Stimulated activated CD4-positive, alpha-beta T cell treated with anti-CD3 and anti-CD28 coated beads, Interleukin-1b, Interleukin-23, amount 100 ng/mL, for 1 hour (primary cell): ENCODE measurements at places on chromosomes 12 and 14.

DNA sequence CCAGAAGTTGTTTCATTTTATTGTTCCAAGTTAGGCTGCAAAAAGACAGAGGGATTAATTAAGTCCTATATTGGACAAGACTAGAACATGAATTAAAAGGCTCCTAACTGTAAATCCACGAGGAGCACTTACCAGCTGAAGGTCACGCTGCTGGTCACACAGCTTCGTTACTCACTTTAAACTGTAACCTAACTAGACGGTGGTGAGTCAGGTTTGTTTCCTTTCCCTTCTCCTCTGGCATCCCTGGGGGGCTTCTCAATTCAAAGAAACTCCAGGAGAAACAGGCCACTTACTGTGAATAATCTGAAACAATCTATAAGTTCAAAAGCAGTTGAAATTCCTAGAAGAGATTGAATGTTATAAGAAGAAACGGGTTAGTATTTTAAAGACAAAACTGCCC lies 331.4 kb downstream of the BCAT1 start:
- DNase-seq = no peak

DNA sequence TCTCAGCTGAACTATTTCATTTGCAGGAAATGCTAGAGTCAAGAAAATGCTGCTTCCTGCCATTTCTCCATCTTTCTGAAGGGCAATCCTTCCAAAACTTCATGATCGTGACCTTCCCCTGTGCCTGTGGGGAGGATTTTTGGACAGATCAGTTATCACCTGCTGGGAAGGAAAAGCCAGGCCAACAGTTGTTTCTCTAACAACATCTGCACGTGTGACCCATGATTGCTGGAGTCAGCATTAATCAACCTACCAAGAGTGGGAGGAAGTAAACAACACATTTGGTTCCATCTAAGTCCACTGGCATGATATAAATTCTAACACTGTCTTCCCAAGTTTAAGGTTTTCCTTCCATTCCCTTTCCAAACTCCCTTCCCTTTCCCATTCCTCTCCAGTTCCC lies 172.7 kb downstream of the APAF1 start:
- DNase-seq = no peak

GRCh38 chr14:99566009-99566389 lies 38.0 kb downstream of the CCDC85C start:
- DNase-seq = no peak

GRCh38 chr12:66851134-66851533 lies 172.3 kb upstream of the GRIP1 start:
- DNase-seq = no peak

DNA sequence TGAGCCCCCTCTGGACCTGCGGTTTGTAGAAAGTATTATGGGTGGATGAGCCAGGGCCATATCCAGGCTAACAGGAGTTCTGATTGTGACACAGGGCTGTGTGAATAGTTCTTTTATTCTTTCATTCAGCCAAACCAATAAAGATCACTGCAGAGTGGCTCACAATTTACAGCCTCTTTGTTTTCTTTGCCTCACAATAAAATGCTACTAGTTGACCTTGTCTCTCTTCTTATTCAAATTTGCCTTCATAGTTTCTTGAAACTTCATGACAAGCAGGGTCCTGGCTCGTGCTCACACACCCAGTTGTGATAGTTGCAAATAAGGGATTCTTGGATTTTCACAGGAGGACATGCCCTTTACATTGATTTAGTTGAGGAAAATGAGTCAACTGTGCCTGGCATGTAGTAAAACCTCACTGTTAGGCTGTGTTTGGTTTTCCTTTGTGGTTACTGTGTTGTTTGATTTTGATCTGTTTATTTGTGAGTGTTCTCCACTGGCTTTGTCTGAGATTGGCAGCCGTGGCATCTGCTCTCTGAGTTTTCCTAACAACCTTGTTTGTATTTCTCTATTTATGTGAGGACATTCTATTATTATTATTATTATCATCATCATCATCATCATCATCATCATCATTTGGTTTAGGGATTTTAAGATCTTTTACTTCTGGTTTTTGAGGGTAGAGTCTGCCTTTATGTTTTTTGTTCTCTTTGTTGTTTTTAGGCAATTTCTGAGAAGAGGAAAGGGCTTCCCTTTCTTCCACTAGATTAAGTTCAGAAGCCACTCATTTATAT lies 2.7 kb upstream of the KRT6B start:
- DNase-seq = no peak

DNA sequence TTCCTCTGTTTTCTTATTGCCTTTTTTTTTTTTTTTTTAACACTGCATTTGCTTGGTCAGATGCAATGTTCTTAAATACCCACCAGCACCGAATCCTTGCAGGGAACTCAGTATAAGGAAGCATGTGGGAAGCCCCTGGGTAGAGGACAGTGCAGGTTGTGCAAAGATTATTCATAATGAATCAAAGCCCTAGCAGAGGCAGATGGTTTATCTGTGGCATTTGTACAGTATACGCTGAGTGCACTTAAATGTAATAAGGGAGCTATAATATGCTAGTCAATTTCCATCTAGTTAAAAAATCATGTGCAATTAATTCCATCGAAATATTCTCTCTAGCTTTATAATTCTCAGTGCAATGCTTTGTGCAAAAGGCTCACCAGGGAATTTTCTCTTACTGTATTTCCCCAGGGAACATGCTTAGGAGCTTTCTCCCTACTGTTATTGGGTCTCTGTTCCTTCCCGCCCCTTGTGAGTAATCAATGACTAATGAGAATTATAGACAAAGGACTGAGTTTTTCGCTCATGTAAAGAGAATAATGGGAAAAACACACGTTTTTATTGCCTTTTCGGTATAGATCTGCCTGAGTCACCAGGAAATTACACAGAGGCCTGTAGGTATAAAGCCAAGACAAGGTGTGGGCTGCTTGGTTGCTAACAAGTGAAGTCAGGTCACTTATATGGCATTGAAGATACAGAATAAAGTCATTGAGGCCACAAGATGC lies 1214.3 kb upstream of the TMEM132C start:
- no peak for DNase-seq

DNA sequence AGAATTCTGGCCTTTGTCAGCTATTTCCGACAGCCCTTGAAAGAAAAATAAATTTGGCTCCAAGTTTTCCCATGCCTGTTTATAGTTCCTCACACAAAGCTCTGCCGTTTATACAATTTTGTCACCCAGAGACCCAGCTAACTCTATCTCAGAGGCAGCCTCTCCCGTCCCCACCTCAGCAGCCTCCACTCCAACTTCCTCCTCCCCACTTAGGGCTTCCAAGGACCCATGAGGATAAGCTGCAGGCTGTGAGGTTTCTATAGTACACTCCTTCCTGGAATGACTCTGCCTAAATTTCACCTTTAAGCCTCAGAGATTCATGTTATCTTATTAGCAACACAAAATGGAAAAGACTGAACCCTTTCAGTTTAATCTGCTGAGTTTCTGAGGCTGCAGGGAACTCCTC lies 71.8 kb downstream of the TTC9 start:
- no peak for DNase-seq

DNA sequence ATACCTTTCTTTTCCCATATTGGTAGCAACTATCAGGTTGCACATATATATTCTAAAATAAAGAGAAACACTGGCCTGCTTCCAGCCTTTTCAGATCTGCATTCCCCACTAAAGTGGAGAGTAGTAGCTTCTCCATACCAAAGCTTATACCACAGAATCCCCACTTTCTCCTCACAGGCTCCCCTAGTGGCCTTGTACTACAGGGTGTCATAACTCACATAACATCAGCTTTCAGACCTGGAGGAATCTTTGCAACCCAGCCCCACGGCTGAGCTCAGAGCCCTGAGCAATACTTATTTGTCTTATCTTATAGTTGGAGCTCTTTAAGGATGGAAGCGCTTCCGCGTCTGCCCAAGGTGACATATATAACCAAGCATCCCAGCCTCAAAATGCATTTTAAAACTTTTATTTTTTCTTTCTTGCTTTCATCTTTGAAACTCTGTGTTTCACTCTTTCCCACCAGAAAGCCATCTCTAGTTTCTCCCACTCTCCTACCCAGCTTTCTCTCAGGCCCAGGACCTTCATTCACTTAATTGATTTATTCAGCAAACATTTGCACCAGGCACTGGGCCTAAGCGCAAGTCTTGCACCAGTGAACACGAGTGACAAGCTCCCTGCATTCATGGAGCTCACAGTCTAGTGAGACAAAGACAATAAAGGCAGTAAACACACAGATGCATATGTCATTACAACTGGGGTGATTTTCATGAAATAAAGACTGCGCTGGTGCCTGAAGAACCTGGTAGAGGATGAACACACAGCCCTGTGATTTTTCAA lies 254.7 kb downstream of the IPO8 start:
- no peak for DNase-seq

DNA sequence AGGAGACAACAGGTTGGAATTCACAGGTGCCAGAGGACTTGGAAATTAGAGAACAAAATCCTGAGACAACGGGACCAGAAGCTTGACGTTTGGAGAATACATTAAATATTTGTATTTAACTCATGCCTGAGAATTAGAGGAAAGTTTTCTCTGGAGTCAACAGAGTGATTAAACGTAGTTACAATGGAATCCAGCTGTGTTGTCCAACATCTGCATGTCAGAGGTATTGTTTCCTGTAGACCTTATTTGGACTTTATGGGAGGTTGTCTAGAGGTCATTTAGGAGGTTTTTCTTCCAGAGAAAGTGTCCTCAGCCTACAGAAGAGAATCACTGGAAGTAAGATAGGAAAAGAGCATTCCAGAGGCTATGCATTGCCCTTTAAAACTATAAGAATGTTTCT lies 45.1 kb upstream of the RERGL start:
- no peak for DNase-seq

- DNase-seq = no peak
Observed at GRCh38 chr12:1517734-1518525, 76.5 kb downstream of the FBXL14 start.

DNA sequence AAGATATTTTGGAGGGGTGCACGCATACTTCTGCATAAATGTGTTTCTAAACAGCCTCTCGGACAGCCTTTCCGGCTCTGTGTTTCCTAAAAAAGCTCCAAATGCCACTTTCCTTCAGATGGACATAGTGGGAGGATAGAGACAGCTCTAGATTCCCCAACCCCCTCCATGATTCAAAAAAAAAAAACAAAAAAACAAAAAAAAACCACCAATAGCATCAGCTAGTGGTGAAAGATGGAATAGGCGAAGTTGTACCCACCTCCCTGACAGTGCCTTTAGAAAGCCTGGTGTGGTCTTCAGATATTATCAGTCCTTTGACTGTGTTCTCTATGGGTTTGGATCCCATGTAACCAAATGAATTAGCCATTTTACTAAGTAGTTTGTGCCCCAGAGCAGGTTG lies 94.1 kb downstream of the PHETA1 start:
- no peak for DNase-seq

DNA sequence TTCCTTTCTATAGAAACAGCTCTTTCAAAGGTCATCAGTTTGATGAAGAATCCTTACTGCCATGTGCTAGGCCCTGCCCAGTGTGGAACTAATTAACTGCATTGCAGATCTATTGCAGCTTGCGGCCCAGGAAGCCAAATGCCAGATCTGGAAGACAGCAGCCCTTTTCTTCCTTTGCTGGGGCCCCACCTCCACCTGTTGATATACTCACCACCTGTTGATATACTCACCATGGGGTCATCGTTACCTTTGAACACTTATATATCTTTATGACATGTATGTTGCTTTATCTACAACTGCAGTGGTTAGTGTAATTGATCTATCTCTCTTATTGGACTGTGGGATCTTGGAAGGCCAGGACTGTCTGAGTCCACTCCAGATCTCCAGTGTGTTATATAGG lies 292.5 kb downstream of the ATP23 start:
- DNase-seq = no peak

DNA sequence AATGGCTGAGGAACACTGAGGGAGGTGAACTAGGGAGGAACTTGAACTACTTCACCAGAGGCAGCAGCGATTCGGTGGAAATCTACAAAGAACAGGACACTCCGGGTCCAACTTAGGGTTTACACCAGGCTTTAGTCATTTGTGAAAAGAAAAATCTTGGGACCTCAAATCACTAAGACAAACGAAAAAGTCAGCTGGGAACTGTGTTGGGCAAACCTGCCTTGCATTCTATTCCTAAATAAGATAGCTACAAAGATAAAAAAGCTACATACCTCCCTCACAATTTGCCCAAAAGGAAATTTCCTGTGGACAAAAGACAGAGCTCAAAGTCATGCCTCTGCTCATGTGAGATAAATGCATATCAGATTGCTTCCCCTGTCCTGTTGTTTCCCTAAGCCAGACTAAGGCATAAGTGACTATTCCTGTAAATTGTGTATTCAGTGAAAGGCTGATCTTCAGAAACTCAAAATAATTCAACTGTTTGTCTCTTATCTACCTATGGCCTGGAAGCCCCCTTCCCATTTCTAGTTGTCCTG lies 106.6 kb downstream of the APAF1 start:
- DNase-seq = no peak

DNA sequence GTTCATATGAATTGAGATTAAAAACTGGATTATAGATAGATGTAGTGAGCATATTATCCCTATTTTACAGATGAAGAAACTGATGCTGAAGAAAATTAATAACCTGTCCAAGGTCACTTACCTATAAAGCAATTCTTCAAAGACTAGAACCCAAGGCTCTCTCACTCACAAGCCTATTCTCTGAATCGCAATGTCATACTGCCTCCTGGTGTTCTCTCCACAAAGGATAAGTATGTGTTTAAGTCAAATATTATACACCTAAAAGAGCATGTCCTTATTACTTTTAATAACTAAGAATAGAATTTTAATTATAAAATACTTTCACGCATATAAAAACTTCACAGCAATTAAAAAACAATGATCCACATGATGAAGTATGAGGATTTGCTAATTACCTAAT lies 721.3 kb upstream of the USP15 start:
- DNase-seq = no peak

DNA sequence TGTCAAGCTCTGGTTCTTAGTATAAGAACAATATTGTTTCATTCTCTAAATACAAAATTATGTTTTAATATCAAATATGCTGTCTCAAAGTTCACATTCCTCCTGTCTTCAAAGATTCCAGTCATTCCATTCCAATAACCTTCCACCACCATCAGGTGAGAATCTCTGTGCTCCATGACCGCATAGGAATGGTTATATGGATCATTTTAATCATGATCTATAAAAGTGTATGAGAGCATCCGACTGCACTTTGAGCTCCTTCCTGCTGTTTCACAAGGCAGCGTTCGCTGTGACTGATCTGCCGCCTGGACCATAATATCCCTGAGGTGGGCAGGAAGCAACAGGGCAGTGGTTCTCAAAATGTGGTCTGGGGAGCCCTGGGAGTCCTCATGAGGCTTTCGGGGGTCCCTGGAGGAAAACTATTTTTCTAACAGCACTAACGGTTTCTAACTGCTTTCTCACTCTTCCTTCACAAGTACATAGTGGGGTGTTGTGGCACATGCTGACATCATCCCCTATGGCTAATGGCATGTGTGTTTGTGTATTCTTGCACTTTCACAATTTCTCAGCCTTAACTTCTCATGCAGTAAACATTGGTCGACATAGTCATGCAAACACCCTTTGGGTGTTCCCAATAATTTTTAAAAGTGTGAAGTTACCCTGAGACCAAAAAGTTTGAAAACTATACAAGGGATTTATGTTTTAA lies 137.4 kb downstream of the ANO2 start:
- DNase-seq = no peak

GRCh38 chr12:108134744-108135143 lies 5.7 kb downstream of the WSCD2 start:
- no peak for DNase-seq
